ENCODE measurements at places on chromosomes 3 and 15.

DNA sequence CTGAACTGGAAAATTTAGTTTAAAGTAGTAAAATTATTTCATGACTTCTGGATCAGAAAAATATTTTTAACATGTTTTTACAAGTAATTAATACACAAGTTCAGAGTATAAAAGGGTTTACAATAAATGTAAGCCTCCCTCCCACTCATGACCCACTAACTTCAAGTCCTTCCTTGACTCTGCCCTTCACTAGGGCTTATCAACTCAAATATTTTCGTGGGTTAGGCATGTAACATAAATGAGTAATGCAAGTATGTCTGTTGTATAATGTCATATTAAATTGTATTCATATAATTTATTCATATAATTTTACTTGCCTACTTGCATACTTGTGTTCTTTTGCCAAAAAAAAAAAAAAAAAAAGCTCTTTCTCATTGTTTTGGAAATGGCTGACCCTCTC, 3.4 kb upstream of the OPA1 start:
- DNase-seq = no peak

- peak; percentile 16 for DNase-seq
These were observed 98.8 kb upstream of the TNFAIP8L3 start for GRCh38 chr15:51193526-51193925.

- DNase-seq = no peak
These were observed 250.7 kb downstream of the OPA1 start for GRCh38 chr3:193843474-193844301.

DNA sequence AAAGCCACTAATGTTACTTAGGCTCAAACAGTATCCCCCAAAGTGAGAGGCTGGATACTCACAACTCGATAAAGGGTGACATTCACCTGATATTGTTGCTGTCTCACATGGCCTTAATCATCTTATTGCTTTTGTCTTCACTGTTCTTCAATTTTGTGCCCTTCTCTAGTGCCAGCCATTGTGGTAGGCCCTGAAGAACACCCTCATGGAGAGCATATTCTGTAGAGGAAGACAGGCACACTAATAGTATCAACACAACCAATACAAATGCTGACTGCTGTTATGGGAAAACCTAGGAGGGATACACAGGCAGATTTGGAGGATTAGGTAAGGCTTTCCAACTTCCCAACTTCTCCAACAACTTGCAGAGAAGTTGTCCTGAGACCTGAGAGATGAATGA, 4.1 kb upstream of the BLM start:
- DNase-seq = no peak

DNA sequence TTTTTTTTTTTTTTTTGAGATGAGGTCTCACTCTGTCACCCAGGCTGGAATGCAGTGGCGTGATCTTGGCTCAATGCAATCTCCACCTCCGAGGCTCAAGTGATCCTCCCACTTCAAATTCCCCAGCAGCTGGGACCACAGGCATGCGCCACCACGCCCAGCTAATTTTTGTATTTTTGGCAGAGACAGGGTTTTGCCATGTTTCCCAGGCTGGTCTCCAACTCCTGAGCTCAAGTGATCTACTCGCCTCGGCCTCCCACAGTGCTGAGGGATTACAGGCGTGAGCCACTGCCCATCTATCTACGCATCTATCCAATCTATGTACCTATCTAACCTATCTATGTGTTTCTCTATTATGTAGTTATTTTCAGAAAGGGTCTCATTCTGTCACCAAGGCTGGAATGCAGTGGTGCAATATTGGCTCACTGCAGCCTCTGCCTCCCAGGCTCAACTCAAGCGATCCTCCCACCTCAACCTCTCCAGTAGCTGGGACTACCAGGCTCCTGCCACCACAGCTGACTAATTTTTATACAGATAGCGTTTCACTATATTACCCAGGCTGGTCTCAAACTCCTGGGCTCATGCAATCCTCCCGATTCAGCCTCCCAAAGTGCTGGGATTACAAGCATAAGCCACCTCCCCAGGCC, 20.2 kb upstream of the GPX1 start:
- peak; percentile 81 for DNase-seq

GRCh38 chr3:128490915-128491690, 1.9 kb downstream of the GATA2 start:
- no peak for DNase-seq

DNA sequence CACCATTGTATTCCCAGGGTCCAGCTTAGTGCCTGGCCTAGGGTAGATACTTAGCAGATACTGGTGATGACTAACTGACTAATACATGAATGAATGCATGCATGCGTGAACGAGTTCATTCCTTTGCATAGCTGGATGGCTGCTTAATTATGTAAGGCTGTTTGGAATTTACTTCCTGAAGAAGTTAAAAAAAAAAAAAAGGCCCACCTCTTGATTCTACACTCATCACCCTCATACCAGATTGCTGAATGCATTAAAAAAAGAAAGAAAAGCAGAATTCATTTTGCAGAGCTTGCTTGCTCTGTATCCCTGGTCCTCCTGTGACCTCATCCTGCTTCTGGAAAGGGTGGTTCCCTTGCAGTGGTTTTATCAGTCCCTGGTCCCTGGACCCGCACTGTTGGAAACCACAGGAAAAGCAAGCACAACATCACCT, 277.6 kb upstream of the CFAP20DC start:
- peak; percentile 45 for DNase-seq

DNA sequence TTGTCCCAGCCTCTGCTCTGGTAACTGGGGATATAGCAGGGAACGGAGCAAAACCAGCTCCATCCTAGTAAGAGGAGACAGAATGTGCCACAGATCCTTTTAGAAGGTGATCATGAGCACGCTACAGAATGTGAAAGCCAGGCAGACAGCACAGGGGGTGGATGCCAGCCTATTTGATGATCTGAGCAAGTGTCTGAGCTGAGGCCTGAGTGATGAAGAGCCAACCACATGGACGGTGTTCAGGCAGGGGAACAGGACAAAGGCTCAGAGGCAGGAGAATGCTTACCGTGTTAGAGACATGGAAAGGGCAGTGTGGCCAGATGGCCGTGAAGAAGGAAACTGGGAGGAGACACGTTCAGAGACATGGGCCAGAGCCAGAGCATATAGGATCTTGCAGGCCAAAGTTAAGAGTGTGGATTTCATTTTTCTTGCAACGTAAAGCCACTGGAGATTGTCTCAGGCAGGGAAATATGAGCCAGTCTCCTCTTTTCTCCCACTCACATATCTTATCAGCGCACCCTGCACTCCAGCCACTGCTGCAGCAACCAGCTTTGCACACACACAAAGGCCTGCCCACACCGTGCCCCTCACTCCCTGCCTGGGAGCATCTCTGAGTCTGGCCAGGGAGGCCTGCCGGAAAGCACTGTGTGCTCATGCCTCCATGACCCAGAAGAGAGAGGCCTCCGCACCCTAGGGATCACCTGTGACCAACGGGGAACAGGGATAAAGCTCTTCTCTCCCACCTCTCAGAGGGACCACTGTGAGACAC, 20.1 kb downstream of the RAB43 start:
- no peak for DNase-seq

GRCh38 chr3:150588027-150588830, 14.9 kb upstream of the SELENOT start:
- no peak for DNase-seq
